ENCODE measurements at places on chromosomes 7 and 10. TPM values are rescaled to one million over a fixed set of nuclear protein-coding genes. Genes with fewer than 3 reads are reported as not detected.
A peak's percentile ranks its signal among the peaks of the same experiment; 100 is the strongest.

Gene CPN1
- not detected for total RNA-seq

Gene HOXA9
- total RNA-seq = 6.9 TPM

GRCh38 chr7:157276731-157277562 is 59.9 kb upstream of the DNAJB6 start:
- DNase-seq = peak; percentile 44

- no peak for DNase-seq
Observed at GRCh38 chr7:127477295-127478023, 85.0 kb upstream of the ZNF800 start.

GRCh38 chr10:119461923-119462322 is 80.6 kb downstream of the RGS10 start:
- DNase-seq = no peak
